ENCODE measurements at places on chromosomes 4 and X. TPM values are rescaled to one million over a fixed set of nuclear protein-coding genes. Genes with fewer than 3 reads are reported as not detected.

Gene SPON2
- 23.2 TPM for polyA plus RNA-seq

Gene P2RY4
- polyA plus RNA-seq = 0.17 TPM

Gene TEX11
- polyA plus RNA-seq = 0.08 TPM

Gene PASD1
- polyA plus RNA-seq = not detected

Gene UGT2B11
- not detected for polyA plus RNA-seq

Gene STS
- 19.4 TPM for polyA plus RNA-seq

Gene TRPC3
- polyA plus RNA-seq = 11.0 TPM

Gene TECRL
- polyA plus RNA-seq = 0.08 TPM

Gene GRIA3
- polyA plus RNA-seq = 39.4 TPM

Gene MSN
- 134 TPM for polyA plus RNA-seq

Gene CFAP47
- polyA plus RNA-seq = 3.0 TPM

Gene FAM9B
- 0.38 TPM for polyA plus RNA-seq

Gene LONRF3
- 2.3 TPM for polyA plus RNA-seq

Gene DDIT4L
- polyA plus RNA-seq = 7.4 TPM

Gene ABLIM2
- polyA plus RNA-seq = 52.9 TPM

Gene P2RY8
- polyA plus RNA-seq = 0.29 TPM

Gene MAGEA9B
- not detected for polyA plus RNA-seq

Gene PCSK1N
- polyA plus RNA-seq = 566 TPM

Gene SORCS2
- 23.5 TPM for polyA plus RNA-seq

Gene ATP2B3
- polyA plus RNA-seq = 20.1 TPM

Gene VCX3A
- polyA plus RNA-seq = 0.43 TPM

Gene LIMCH1
- polyA plus RNA-seq = 56.1 TPM

Gene GAGE2A
- not detected for polyA plus RNA-seq

Gene TMSB15C
- 22.4 TPM for polyA plus RNA-seq

Gene FOXO4
- 19.0 TPM for polyA plus RNA-seq

Gene RASSF6
- polyA plus RNA-seq = 0.35 TPM

Gene SMIM10L2A
- polyA plus RNA-seq = 41.6 TPM

Gene ZIC3
- polyA plus RNA-seq = 15.5 TPM

Gene TMA16
- 13.3 TPM for polyA plus RNA-seq

Gene VCX2
- not detected for polyA plus RNA-seq

Gene OTC
- polyA plus RNA-seq = 0.27 TPM

Gene INTU
- polyA plus RNA-seq = 13.7 TPM

Gene NALF2
- polyA plus RNA-seq = 8.9 TPM

Gene RWDD4
- 26.1 TPM for polyA plus RNA-seq

Gene PCDH18
- polyA plus RNA-seq = 25.9 TPM

Gene STK32B
- 25.6 TPM for polyA plus RNA-seq

Gene RHOXF1
- 3.3 TPM for polyA plus RNA-seq

Gene GAGE12E
- polyA plus RNA-seq = not detected

Gene CENPVL2
- polyA plus RNA-seq = 7.7 TPM

Gene OTUD6A
- polyA plus RNA-seq = not detected

Gene DCLK2
- polyA plus RNA-seq = 213 TPM

Gene LARP7
- 47.7 TPM for polyA plus RNA-seq

Gene ARHGEF38
- polyA plus RNA-seq = 1.3 TPM

Gene PLCXD1
- 50.6 TPM for polyA plus RNA-seq

Gene GSX2
- 0.17 TPM for polyA plus RNA-seq

Gene ADGRG2
- 4.5 TPM for polyA plus RNA-seq

Gene BEX3
- polyA plus RNA-seq = 795 TPM

Gene PPP2R2C
- 79.6 TPM for polyA plus RNA-seq

Gene H2AZ1
- 280 TPM for polyA plus RNA-seq

Gene FAM9C
- polyA plus RNA-seq = 0.38 TPM

Gene CYP4V2
- 13.2 TPM for polyA plus RNA-seq

Gene ACOX3
- polyA plus RNA-seq = 22.1 TPM

All from spinal cord (tissue), 10 donors.